ENCODE measurements at places on chromosomes 7 and 10. TPM values are rescaled to one million over a fixed set of nuclear protein-coding genes. Genes with fewer than 3 reads are reported as not detected.

DNA sequence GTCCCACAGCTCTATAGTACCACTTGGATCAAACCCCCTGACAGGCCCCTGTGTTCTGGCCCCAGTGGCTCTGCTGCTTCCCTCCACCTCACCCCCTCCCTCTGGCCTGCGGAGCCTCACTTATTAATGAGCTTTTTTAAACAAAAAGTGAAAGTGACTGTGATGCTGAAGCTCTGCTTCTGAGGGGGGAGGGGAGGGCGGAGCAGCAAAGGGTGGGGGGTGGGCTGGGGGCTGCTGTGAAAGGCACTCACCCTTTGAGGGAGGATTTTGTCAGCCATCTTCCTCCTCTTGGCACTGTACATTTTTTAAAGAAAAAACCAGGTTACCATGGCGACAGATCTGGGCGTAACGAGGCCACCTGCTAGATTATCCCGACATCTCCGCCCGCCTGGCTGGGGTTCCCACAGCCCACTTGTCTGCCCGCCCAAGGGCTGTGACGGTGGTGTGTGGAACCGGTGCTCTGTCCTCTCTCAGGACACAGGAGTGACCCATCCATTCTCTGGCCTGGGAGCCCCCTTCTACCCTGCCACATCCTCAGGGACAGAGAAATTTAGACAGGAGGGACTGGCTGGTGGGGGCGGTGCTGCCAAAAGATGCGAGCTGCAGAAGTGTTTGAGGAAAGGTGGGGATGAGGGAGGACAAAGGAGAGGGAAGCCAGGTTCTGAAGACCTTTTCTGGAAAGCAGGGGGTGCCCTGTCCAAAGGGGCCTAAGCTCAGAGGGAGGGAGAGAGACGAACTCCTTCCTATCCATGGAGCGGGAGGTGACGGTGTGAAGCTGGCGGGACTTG is 4.9 kb downstream of the SMARCD3 start:
- no peak for DNase-seq

GRCh38 chr7:91266067-91266688 is 1.9 kb downstream of the FZD1 start:
- DNase-seq = no peak

DNA sequence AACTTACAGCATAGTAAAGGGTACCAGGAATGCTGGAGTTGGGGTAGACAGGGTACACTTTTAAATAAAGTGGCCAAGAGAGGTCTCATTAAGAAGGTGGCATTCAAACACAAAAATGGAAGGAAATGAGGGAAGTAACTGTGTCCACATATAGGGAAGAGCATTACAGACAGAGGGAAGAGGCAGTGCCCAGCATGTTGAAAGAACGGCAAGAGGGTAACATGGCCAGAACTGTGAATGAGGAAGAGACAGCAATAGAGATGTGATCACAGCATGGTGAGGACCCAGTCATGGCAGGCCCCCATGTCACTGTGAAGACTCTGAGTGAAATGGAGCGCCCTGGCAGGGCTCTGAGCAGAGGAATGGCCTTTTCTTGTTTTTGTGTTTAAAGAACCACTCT is 35.1 kb upstream of the ZNRF2 start:
- DNase-seq = no peak

DNA sequence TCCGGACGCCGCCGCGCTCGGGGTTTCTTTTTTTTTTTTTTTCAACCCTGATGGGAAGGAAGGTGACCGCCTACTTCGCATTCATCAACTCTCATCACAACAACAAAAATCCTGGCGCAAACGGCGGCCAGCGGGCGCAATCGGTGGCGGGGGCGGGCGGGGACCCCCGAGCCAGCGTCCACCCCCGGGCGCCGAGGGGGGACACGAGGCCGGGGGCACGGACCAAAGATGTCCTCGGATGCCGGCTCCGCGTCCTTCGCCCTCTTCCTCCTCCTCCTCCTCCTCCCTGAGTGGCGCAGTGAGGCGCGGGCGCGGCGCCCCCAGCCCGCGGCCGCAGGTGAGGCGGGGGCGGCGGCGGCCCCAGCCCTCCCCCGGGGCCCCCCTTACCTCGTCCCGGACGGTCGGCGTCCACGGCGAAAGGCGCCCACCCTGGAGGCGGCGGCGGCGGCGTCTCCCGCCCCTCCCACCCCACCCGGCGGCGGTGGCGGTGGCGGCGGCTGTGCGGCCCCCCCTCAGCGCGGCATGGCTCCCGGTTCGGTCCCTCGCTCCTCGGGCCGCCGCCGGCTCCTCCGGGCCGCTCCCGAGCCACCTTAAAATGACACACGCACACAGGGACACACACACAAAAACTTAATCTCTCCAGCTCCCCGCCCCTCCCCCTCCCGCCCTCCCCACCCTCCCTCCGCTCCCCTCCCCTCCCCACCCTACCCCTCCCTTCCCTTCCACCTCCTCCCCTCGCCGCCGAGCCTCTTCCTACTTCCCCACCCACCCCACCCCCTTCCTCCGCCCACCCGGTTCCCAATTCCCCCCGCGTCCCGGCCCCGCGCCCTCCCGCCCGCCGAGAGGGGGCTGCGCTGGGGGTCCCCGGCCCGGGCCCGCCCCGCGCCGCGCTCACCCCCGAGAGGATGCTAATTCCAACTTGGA is at the start of gene CTBP2:
Gene CTBP2, minus strand, starts transcription at position 632 of the 924 bp plus-strand sequence.
- DNase-seq = no peak

DNA sequence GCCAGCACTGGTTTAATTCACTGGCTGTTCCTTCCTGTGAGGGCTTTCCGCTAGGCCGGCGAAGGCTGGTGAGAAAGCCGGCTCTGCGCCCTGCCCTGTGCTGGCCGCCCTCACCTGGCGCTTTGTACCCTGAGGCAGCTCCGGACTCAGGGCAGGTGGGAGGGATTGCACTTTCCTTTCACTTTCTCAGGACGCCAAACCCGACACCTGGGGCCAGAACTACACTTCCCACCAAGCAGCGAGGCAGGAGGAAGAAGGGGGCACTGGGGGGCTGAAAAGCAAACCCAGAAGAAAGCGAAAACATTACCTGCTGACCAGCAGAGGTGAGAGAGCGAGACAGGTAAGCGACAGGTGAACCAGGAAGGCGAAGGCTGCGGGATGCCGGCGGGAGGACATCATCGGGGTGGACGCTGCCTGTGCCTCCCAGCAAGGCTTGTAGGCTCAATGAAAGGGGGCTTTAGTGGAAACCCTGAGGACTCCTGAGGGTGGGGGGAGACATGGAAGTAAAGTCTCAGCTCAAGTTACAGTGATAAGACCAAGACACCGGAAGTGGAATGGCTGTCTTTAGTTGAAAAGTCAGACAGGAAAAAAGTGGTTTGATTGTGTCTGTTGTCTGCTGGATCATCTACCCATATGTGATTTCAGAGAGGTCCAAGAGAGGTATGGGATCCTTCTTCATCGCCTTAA is at the start of gene RAB19:
Gene RAB19, plus strand, starts transcription at position 181 of the 687 bp plus-strand sequence. CDS start 3,589 bp downstream, outside the sequence.
- DNase-seq = no peak

GRCh38 chr7:44755698-44756627 is 7.3 kb downstream of the ZMIZ2 start:
- no peak for DNase-seq

DNA sequence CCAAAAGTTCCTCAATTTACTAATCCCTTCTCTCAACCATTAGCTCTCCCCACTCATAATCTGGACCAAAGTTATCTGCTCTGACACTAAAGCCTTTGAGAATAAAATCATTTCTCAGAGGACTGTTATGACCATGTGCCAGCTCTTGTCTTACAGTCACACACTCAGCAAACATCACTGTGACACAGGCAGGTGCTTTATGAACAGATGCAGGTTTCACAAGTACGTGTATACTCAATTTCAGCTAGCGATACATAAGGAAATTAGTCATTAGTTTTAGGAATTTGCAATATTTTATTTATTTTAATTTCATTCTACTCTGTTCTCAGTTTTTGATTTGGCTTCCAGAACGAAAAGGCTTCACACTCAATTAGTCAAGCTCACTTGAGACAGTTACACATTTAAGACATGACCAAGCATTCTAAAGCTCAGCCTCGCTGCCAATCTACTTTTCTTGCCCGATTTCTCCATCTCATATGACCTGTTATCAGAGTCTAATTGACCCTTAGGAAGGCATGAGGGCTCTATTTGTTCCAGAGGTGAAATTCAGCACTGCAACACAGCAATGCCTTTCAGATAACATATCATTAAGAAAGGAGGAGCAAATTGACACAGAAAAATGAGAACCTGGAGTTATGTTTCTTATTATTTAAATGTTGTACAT is 76.8 kb downstream of the TFEC start:
- no peak for DNase-seq

- no peak for DNase-seq
Measured at GRCh38 chr7:74256491-74257408, 2.6 kb upstream of the RFC2 start.

DNA sequence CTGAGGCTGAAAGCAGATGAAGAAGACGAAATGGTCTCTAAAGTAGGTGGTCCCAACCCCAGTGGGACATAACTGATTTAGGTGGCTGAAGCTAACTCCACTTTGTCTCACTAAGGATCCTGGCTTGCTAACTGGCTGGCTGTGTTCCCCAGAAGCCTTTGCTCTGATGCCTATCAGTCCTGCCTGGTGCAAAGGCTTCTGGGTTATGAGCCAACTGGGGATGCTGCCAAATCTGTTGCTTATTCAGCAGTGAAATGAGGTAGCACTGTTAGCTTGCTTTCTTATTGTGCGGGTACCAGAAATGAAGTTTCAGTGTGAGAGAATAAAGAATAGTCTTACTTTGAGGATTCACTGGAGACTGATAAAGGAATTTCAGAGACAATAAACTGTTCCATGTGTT is 18.1 kb downstream of the PRKG1 start:
- peak; percentile 71 for DNase-seq

- no peak for DNase-seq
Measured at GRCh38 chr7:116380025-116380424, 119.5 kb upstream of the CAV2 start.

- peak; percentile 41 for DNase-seq
Measured at GRCh38 chr7:107167483-107168232, 1.1 kb upstream of the HBP1 start.

DNA sequence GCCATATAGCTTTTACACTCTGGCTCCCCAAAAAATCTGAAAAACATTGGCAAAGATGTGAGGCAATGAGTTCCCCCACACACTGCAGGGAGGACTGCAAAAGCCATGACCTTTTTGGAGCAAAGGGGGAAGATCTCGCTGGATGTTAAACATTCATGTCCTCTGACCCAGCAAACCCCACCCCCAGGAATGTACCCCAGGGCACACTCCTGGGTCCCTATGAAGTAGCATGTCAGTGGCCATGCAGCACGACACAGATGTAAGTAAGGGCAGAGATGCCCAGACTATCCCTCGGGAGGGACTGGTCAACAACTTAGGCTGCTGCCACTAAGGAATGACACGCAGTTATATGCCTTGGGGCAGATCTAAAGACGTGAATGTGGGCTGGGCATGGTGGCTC is 100.6 kb downstream of the DLG5 start:
- no peak for DNase-seq

DNA sequence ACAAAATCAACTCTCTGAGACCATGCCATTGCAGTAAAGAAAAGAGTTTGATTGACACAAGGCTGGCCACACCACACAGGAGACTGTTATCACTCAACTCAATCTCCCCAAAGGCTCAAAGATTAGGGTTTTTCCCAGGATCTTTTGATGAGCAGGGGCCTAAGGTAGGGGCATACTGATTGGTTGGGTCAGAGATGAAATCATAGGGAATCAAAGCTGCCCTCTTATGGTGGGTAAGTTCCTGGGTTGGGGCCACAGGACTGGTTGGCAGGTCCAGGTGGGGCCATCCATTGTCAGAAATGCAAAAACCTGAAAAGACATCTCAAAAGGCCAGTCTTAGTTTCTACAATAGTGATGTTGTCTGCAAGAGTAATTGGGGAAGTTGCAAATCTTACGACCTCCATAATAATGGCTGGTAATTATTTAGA is 91.6 kb downstream of the AKR1D1 start:
- no peak for DNase-seq

DNA sequence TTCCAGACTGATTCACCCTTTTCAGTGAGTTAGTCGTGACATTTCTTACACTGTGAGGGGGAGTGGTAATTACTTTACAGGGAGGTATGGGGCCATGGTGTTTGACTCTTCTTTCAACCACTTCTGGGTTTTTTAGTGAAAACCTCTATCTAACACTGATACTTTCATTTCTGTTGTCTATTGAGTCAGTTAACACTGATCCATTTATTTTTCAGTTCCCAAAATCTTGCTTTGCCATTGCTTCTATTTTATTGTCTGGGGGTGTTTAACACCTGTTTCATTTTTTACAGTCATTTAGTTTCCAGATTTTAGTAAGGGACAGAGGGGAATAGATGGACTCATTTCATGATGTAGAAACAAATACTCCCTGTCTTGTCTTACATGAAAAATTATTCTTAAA is 61.5 kb downstream of the HELLS start:
- DNase-seq = no peak

Gene UNCX
- not detected for total RNA-seq

Gene TEX36
- total RNA-seq = not detected

Gene MYH16
- total RNA-seq = not detected

Gene UCN3
- not detected for total RNA-seq

Gene AUTS2
- 101 TPM for total RNA-seq

Gene ITGA8
- total RNA-seq = 1,173 TPM

Gene ANKRD30A
- total RNA-seq = not detected

Gene APBB1IP
- 8.4 TPM for total RNA-seq

Measured in thoracic aorta (tissue), 2 donors.